ENCODE measurements at places on chromosomes 2 and 18.
A peak's percentile ranks its signal among the peaks of the same experiment; 100 is the strongest.

- no peak for DNase-seq
These were observed 109.3 kb upstream of the LINC00305 start for GRCh38 chr18:64258111-64258650.

- no peak for DNase-seq
These were observed 26.6 kb downstream of the SERTAD2 start for GRCh38 chr2:64626963-64627760.

- DNase-seq = no peak
These were observed 721 bp downstream of the FHOD3 start for GRCh38 chr18:36298126-36298741.

DNA sequence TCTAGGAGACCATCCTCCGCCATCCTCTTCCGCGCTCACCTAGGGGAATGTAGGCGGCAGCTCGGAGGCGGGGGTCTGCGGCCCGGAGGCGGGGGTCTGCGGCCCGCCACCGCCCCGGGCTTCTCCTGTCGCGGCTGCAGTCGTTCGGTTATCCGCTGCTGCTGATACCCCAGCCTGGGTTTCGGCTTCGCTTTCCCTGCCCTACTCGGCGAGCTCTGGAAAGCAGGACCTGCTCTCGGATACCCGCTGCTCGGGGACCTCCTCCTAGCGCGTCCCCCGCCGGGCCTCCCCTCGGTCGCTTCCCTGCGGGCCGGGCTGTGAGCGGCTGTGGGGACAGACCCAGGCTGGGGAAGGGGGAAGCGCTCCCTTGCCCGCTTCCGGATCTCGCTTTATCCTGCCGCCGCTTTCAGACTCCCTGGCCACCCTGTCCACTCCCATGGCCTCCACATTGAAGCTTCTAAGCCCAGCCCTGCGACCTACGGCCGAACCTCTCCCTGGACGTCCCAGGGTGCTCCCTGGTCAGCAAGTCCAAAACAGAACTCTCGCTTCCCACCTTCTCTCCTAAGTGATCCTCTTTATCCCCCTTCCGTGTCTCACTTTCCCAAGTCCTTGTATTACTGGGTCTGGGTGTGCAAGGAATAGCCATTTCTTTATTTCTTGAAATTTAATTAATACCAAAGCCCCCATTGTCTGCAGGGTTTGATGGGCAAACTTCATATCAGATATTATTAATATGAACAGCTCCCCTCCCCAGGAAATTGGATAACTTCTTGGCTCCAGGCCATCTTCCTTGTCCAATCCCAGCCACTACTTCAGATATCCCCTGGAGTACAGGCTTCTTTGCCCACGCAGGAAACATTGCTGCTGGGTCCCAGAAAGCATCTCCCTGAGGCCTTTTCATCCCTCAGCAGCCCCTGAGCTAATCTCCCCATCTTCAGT, 769 bp downstream of the FKBP1B start:
- peak; percentile 12 for DNase-seq

- no peak for DNase-seq
These were observed 526.8 kb downstream of the TDRD15 start for GRCh38 chr2:21650569-21650968.

GRCh38 chr2:98815795-98816194, 84.9 kb upstream of the MGAT4A start:
- no peak for DNase-seq

GRCh38 chr2:110861616-110862260, 129.4 kb downstream of the ACOXL start:
- no peak for DNase-seq

DNA sequence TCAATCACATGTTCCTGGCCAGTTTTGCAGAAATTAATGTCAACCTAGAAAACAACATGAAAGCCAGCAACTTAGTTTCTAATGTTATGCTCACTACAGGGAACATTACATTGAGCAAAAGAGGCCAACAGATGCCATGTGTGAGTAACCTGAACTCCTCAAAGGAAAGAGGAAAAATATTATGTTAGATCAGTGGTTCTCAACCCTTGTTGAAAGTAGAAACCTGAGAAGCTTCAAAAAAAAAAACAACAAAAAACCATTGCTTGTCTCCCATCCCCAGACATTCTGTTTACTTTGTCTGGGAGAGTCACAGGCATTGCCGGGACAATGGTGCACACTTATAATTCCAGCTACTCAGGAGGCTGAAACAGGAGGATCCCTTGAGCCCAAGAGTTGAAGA, 57.7 kb downstream of the METTL4 start:
- DNase-seq = no peak

DNA sequence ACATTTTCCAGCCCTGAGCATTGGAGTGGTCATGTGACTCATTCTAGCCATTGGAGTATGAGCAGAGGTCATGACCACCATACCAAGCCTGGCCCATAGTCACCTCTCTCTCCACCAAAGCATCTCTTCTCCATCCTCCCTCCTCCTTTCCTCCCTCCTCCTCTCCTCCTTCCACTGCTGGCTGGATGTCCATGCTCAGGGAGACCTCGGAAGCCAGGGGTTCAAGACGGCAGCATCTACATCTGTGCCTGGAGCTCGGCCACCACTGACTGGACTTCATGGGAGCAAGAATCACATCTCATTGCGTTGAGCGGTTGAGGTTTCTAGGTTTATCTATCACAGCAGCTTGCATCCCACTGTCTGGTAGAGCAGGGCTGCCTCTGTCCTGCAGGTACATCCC, 252.4 kb downstream of the NDUFA10 start:
- no peak for DNase-seq

- DNase-seq = no peak
These were observed 83.4 kb upstream of the SNTG2 start for GRCh38 chr2:867296-867695.

DNA sequence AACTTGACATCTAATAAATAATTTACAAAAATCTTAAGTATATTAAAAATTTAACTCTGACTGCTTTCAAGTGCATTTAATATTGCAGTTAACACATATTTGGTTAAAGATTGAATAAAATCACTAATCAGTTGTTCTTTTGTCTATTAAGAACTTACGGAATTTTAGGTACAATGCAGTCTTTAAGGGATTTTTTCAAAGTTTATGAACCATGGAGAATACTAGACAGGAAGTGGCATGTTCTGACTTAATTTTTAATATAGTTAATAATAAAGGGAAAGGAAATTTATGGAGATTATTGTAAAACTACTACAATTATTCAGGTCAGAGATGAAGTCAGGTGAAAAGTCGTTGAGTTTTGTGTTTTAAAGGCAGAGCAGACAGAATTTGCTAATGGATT, 240.9 kb downstream of the CALCRL start:
- DNase-seq = no peak

DNA sequence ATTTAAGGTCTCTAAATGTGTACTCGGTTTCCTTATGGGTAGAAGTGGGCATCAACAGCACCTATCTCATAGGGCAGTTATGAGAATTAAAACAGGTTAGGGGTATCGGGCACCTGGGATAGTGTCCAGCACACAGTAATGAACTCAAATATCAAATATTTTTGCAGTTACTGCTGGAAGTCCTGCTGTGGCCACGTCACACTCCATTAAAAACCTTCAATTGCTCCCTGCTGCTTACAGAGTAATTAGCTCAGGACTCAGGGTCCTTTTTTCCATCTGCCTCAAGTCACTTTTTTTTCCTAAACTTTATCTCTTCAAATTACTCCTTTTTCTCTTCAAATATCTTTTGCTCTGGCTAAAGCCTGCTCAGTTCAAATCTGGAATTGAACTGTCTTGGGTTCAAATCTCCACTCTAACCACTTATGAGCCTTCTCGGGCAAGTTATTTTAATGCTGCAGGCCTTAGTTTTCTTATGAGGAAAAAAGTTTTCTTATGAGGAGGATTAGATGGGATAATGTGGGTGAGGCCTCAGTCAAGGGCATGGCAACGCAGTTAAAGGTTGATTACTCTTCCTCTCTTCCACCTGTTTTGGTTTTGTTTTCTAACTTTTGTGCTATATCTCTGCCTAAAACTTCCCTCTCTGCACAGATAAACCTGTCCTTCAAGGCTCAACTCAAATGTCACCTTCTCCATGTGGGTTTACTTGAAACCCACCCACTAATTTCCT, 36.6 kb downstream of the SPRED2 start:
- no peak for DNase-seq

DNA sequence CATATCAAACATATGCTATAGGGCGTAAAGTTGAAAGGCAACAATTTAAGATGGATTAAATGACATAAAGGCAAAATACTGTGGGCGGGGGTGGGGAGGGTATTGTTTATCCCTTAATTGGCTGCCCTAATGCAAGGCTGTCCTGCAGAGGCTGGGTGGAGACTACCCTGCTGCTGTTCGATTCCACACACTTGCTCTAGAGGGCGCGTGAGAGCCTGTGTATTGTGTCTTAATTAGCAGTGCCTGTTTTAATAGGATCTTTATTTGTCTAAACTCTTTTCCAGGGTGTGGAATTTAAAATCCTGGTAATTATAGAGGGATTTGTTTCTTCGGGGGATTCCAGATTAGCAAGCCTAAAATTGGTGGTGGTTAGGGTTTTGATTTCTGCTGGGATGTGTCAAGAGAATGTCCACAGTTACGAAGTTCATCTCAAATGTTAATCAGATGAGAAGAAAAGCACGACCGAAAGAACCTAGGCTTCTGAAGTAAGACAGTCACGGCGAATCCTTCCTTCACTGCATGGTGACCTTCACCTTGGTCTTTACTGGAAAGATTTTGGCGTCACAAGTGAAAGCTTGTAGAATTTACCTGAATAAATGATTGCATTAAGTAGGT, 103.5 kb upstream of the MAP3K20 start:
- DNase-seq = peak; percentile 23

DNA sequence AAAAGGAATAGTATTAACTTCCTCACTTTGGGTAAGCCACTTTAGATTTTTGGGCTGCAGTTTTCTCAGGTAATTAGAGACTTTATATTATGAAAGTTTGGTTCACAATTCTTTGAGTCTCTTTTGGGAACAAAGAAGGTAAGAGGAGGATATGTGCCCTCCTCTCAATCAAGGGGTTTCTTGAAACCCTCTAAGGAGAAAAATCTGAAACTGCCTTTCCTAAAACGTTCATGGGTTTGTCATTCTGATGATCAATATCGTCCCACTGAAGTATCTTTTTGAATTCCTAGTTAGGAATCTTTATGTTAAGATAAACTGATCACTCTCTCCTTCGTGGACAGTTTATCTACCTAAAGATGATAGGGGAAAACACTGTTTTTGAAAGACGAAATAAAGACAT, 42.4 kb upstream of the AKAIN1 start:
- DNase-seq = no peak

GRCh38 chr18:30406728-30407127, 635.8 kb downstream of the DSC3 start:
- no peak for DNase-seq

DNA sequence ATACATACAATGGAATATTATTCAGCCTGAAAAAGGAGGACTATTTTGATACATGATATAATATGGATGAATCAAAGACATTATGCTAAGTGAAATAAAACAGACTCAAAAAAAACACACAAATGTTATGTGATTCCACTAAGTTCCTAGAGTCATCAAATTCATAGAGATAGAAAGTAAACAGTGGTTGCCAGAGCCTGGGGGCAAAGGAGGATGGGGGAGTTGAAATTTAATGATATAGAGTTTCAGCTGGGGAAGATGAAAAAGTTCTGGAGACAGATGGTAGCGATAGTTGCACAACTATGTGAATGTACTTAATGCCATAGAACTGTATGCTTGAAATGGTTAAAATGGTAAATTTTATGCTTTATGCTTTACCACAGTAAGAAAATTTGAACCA, 119.7 kb downstream of the METTL4 start:
- DNase-seq = no peak

GRCh38 chr18:10560452-10561045, 34.7 kb downstream of the NAPG start:
- DNase-seq = peak; percentile 29

DNA sequence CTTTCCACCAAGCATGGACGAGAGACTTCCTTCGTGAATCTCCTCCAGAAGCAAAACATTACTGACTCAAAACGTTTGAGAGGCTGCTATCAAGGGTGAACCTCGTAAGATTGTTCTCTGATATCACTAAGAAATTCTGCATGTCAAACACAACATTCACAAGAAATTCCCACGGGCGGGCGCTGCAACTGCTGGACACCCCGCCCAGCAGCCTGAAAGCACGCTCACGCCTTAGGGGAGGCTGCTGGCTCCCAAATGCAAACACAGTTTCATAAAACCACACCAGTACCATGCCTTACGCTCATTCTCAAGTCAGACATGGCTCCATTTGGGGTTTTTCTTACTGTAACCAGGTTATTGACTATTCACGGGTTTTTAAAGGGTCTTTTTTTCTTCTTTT, 39.0 kb downstream of the MBP start:
- DNase-seq = no peak

GRCh38 chr2:100623033-100623715, 60.4 kb downstream of the PDCL3 start:
- DNase-seq = no peak

DNA sequence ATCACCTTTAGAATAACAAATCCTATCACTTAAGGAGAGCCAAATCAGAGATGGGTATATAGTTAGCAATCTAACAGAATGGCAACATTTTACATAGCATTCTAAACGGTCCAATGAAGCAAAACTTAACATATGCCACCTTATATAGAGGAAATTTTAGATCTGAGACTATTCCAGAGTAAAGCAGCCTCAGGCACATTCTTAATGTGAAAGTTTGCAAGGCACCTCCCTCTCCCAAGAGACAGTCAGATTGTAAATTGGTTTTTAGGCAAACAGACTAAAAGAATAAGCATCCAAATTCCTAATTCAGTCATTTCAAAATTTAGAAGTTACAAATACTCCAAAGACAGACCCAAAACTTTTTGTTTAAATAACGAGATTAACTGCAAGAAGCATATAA, 292.9 kb downstream of the STK39 start:
- DNase-seq = no peak

DNA sequence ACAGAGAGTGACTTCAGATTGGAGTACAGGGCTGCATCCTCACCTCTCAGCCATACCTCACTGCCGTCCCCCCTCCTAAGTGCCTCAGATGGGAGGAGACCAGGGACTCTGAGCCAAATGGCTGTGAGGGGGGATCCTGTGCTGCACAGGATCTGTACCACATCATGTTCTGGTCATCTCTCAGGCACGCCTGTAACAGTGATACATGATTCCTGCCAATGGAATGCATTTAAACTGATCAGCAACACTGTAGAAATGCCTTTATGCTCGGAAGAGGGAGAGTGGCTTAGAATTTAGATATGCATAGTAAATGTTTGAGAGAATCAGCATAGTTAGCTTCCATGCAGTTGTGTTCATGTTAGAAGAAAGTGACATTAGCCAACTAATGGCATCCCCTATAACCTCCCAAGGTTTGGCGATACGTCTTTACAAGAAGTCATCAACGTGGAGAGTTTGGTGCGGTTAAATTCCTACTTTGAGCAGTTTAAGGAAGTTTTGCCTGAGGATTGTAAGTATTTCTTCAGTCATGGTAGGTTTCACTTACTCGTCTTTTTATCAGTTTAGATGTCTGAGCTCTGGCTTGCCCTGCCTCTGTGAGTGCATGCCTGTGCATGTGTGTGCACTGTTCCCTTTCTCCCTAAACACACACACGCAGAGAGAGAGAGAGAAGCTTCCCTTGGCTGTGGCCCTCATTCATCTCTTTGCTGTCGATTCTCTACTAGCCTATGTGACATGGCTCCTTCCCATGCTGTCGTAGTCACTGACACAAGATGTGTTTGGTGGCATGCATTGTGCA, 40.0 kb downstream of the COA5 start:
- no peak for DNase-seq

- no peak for DNase-seq
These were observed 13.9 kb downstream of the TMEM17 start for GRCh38 chr2:62492048-62492447.

- no peak for DNase-seq
These were observed 309.9 kb upstream of the RAB12 start for GRCh38 chr18:8299054-8299980.

All from bone marrow (tissue), 2 donors.